ENCODE measurements at places on chromosomes 2 and 18.

GRCh38 chr18:13501891-13502290 lies 224.5 kb downstream of the FAM210A start:
- peak; percentile 7 for DNase-seq

DNA sequence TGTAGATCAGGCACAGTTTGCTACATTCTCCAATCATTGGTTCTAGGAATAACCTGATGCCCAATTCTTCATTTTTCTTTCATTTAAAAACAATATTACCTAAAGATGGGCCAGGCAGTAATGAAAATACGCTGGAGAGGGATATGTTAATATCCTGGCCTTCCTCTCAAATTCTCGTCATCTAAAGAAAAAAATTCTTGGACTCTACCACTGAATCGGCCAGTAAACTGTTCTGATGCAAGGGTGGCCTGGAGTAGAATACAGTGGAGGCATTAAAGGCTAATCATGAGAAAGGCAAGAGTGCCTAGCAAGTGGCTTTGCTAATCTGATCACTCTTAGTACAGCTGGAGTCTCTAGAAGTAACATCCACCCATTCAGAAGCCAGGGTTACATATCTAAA lies 157.7 kb downstream of the ANTXR1 start:
- no peak for DNase-seq

DNA sequence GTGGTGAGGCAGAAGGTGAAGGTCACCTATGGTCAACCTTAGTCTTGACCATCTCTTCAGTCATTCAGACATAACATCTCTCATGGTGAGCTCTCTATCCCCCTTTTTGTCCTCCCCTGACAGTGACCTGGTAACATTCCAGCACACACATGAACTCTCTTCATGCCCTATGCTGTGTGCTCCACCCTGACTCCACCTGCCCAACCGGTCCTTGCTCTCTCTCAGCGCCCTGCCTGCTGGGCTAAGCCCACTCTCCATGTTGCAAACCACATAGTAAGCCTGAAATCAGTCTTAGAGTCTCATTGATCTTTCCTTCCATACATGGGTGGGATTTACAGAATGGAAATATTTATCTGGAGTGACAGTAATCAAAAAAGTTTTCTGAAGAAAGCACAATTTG lies 52.8 kb downstream of the MARCO start:
- DNase-seq, result no peak

DNA sequence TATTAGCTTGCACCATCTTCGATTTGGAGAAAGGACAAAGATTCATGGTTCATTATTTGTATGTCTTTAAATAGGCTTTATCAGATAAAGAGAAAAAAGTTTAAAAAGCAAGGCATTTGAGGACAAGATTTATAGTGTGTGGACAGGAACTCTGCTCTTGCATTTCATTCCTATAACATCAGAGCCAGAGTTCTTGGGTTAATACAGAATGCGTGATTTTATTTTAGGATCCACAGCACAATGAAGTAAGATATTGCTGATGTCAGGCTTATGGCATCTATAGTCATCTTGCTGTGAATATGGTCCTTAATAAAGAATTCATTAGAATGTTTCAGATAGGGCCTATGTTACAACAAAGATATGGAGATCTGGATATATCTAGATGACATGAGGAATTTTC lies 19.7 kb downstream of the RASGRP3 start:
- no peak for DNase-seq

DNA sequence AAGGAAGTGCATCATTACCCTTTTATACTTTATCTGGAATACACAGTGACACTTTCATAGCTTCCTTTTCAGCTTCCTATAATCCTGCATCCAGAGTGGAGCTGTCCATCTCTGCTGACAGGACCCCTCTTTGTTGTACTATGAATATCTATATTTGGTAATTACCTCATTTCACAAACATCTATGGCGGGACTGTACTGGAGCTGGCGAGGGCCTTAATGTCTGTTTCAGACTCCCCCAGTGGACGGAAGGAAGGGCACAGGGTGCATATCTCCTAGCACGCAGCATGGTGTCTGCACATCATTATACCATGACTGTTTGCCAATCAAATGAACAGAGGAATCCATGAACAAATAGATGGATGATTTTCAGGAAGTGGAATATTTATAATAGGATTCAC lies 142.3 kb downstream of the SOX11 start:
- no peak for DNase-seq

DNA sequence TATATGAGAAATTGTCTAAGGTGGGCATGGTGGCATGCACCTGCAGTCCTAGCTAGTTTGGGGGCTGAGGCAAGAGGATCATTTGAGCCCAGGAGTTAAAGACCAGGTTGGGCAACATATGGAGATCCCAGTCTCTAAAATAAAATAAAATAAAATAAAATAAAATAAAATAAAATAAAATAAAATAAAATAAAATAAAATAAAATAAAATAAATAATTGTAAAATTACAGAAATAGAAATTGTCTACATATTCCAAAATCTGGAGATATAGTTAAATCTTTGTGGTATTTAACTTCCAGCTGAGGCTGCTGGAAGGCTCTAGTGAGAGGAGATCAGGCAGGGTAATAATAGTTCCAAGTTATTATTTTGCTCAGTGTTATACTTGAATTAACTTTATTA lies 1432.1 kb upstream of the CDH2 start:
- DNase-seq, result no peak

DNA sequence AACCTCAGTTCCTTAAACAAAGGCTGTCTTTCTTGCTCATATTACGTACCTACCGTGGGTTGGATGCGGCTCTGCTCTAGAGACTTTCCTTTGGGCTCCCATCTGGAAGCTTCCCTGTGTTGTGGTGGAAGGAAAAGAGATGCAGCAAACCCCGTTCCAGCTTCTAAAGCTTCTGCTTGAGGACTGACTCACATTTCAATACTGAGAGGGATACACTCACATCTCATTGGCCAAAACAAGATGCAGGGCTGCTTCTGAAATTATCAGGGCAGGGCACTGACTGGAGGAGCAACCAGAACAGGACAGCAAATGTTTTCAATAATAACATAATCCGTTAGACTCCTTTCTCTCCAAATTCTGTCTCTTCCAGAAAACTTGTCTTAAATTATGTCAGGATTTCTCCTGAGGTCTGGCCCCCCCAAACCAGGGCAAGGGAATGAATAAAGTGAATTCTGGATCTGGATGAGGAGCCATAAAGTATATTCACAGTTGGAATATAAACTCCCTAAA lies 4.5 kb upstream of the MYO5B start:
- DNase-seq, result no peak

DNA sequence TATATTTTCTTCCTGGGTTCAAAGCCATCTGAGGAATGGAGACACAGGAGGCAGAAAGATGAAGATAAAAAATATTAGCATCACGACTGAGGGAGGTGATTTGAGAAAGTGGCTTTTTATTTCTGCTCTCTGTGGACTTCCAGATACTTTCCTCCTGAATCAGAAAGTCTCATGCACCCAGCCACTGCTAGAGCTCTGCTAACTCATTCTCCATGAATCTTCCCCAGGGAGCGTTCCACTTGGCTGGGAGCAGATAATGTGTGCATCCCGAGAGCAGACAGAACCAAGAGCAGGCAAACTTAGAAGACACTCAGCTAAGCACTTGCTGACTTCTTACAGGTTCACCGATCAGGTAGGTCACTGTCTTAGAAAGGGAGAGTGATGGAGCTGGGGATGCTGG lies 264.1 kb upstream of the THUMPD2 start:
- no peak for DNase-seq

- DNase-seq, result no peak
Measured at GRCh38 chr18:24300703-24301102, 96.9 kb downstream of the OSBPL1A start.

DNA sequence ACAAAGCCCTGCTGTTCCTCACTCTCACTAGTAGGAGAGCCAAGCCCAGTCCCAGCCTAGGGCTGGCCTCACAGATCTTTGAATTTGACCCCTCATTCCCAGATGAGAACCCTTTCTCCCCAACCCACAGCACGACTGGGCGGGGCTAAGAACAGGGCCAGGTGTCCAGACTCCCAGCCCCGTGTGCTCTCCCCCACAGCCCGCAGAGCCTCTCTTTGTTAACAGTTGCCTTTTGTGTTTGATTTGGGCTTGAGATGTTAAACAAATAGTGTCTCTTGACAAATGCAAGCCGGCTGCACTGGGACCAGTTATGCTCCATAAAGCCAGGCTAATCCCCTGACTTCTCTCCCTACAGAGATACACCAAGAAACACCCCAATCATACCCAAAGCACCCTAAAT lies 4.7 kb upstream of the KCNK3 start:
- DNase-seq, result no peak

DNA sequence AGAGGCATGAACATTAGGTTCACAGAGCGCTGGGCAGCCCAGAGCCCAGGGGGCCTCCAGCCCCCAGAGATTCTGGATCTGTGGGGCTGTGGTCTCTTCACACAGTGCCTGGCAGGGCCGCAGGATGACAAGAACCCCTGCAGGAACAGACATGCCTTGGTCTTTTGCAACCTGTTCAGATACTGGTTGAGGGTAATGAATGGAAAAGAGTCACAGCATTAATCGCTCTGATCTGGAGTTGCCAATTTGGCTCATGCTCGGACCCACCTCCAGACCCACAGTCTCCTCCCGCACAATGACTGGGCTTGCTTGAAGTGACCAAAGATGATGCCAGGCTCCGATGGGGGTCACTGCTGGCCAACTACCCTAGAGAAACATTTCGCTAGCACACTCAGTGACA lies 229.4 kb upstream of the SMAD2 start:
- no peak for DNase-seq

Measured in ACHN (cell line).